ENCODE measurements at places on chromosomes 12 and 14.

DNA sequence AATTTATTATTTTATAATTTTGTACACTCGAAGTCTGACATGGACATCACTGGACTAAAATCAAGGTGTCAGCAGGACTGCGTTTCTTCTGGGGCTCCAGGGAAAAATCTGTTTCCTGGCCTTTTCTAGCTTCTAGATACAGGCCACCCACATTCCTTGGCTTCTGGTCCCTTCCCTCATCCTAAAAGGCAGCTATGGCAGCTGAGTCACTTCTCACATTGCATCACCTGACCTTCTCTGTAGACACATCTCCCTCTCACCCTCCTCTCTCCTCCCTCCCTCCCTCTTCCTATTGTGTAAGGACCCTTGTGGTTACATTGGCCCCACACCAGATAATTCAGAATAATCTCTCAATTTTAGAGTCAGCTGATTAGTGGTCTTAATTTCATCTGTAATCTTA, 92.4 kb downstream of the RPS6KA5 start:
- DNase-seq: no peak

- DNase-seq: no peak
Measured at GRCh38 chr12:126784328-126784921, 1482.5 kb upstream of the TMEM132C start.

GRCh38 chr12:70240673-70241072, 2.6 kb upstream of the CNOT2 start:
- DNase-seq: peak; percentile 43

GRCh38 chr14:78188882-78189281, 18.7 kb downstream of the NRXN3 start:
- no peak for DNase-seq

DNA sequence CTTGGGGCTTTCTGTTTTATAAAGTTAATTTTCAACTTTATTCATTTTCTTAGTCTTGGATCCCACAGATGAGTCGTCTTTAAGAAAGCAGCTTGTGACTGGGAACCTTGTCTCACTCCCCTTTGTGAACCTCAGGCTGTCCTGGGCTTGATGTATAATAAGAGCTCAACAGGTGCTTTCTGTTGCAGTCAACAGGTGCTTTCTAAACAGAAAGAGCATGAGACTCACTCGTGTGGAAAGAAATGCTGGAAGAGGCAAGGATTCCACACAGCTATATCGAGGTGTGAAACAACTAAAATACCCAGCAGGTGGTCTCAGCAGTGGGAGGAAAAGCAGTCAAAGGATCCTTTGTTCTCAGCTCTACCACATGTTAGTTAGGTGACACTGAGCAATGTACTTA, 398.9 kb downstream of the EGLN3 start:
- DNase-seq: no peak

DNA sequence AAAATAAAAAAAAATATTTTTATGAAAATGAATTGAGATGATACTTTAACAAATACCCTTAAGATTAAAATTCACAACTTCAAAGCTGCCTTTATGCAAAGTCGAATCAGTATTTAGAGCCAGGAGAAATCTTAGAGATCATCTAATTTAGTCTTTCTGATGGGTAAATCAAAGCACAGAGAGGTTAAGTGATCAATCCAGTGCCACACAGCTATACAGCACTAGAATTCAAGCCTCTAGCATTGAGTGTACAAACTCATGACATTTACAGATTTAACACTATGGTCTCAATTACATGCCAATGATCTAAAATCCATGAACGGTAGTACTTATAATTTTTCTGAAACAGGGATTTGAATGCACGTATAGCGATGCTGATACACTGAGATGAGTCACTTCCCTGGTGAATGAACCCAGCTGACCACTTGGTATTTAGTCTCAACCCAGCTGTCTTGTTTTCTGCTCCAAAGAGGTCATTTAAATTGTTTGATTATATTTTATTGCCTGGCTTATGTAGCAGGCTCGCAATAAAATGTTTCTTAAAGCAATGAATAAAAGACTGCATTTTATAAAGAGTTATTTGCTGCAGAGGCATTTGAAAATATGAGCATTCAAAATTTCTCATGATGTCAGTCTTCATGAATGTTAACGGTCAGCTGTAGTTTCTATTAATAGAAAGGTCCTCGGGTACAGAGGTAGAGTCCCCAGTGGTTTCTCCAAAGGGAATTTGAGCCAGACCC, 152.4 kb upstream of the PRICKLE1 start:
- DNase-seq: no peak

Data from immature natural killer cell (primary cell).